ENCODE measurements at places on chromosomes 1 and 21.

DNA sequence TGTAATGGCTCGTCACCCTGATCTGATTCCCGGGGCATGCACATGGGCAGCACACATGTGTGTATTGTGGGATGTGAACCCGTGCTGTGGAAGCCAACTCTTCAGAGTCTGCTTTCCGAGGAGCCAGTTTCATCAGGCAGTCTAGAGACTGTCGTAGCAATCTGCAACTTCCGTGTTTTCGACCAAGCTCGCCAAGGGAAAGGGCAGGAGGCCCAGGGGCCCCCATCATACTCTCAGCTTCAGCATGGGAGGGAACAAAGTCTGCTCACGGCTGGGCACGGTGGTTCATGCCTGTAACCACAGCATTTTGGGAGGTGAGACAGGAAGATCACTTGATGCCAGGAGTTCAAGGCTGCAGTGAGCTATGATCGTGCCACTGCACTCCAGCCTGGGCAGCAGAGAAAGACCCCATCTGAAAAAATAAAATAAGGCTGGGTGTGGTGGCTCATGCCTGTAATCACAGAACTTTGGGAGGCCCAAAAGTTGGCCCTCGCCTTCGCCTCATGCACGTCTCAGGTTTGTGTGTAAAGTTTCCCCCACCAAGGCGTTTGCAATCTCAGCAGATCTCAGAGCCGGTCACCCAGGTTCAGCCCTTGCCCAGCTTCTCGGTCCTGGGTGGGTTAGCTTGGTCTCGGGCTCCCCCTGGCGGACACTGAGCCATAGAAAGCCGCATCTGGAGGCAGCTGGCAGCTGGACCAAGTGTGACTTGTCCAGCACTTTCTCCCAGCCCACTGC is 48.5 kb upstream of the SLC25A33 start:
- peak; percentile 84 for DNase-seq

- no peak for DNase-seq
These were observed 205.5 kb downstream of the KCNJ6 start for GRCh38 chr21:37710546-37711285.

GRCh38 chr1:31627301-31627929 is 9.9 kb downstream of the HCRTR1 start:
- no peak for DNase-seq

DNA sequence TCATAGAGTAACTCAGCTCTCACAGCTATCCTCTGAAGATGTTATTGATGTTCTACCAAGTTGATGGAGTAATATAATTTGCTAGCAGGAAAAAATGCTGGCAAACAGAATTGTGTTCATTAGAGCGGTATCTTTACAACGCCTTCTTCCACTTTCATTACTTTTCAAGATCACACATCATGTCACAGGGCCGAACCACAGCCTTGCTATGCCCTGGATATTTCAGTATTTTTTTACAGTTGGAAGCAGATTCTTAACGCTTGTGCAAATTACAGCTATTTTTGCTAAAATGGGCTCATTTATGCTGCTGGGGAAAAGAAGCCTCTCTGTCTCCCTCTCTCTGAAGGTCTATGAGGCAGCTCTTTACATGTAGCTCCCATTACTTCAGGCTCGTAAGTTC is 632.2 kb downstream of the KIF26B start:
- DNase-seq = no peak

DNA sequence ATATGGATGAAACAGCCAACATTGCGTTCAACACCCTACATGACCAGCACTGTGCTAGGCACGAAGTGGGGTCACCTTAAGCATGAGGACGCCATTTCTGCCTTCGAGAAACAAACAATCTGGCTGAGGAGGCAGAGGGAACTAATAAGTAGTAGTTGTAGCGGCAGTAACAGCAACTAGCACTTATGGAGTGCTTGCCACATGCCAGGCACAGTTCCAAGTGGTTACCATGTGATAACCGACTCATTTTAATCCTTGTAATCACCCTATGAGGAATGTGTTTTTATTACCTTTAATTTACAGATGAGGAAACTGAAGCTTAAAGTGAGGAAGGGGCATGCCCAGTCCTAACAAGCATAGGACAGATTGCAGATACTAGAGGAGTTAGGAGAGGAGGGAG is 33.7 kb downstream of the KCND3 start:
- no peak for DNase-seq

DNA sequence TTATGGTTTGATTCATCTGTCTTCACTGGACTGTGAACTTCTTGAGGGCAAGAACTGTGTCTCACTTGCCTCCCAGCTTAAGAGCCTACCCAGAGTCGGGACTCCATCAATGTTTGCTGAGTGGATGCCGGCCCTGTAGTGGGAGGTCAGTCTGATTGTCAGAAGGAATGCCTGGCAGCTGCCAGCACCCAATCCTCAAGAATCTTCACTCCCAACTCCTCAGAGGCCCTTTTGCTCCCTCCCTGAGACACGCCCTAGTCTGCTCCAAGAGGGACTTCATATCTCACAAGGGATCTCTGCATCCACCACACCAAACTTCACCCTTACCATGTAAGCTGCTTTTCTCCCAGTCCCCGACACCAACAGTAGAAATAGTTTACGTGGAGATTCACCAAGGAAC is 15.2 kb upstream of the KDM4A start:
- no peak for DNase-seq

Measured in inflammatory macrophage (primary cell).